ENCODE measurements at places on chromosomes 1 and 21.
A peak's percentile ranks its signal among the peaks of the same experiment; 100 is the strongest.

GRCh38 chr1:233197940-233198339, 97.6 kb downstream of the PCNX2 start:
- DNase-seq = no peak

DNA sequence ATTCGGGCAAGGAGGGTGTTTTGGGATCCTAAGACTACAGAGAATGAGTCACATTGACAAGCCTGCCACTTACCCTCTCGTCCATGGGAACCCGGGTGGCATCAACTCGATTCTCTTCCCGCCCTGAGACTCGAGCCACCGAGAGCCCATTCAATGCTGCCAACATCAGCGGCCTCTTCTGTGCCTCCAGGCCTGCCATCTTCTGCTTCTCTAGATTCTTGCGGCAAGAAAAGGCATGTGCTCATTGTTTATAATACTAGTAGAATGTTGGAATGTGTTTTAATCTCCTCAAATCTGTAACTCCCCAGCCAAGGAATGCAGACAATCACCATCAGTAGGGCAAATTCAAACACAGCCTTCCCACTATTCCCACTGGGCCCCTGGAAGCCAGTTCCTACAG, 96.9 kb downstream of the SMYD2 start:
- no peak for DNase-seq

DNA sequence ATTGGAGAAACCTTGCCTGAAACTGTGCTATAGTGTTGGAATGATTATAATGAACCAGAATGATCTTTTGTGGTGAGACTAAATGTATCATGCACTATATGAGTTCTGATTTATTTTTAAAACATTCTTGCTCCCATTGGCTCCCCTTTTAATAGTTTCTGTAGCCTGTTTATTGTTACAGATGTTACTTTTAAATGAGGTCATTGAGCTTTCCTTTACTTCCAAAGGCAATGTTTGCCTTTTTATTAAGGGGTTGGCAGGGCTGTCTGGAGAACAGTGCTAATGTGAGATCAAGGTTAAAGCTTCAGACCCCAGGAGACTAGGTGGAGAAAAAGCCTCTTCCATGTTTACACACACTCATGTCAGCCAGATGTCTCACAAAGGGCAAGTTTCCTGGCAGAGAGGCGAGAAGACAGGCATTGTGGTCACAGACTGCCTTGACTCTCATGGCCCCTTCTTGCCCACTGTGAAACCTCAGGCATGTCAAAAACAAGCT, 120.6 kb upstream of the RAVER2 start:
- DNase-seq = peak; percentile 2

GRCh38 chr1:190144650-190145049, 333.0 kb downstream of the BRINP3 start:
- DNase-seq = no peak

DNA sequence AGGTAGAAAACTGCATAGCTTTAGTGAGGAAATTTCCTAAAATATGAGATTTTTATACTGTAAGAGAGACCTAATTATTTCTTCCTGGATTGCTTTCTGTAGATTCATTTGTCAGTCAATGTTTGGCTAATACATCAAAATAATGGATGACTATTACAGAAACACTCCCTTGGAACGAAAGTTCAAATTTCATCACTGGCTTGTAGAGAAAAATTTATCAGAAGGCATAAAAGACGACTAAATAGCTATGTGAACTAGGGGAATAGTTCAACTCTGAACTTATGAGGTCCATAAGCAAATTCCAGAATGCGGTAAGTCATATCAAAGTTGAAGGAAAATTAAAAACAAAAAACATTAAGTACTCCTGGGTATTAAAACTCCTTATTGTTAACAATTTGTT, 36.0 kb downstream of the WNT2B start:
- DNase-seq = no peak

DNA sequence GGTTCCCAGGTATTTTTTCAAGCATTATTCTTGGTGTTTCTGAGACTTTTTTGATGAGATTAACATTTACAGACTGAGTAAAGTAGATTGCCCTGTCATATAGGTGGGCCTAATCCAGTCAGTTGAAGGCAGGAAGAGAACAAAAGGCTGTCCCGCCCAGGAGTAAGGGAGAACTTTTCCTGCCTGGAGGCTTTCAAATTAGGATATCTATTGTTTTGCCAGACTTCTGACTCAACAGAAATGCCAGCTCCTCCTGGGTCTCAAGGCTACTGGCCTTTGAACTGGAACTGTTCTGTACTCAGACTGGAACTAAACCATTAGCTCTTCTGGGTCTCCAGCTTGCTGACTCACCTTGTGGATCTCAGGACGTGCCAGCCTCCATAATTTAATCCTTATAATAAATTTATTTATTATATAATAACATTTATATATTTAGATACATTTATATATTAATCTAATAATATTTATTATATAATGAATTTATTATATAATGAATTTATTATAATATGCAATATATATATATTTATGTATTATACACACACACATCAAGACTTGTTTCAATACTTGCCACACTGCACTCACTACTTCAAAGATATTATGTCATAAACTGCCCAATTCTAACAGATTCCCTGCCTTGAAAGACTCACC, 510.8 kb upstream of the B3GALT2 start:
- no peak for DNase-seq

- no peak for DNase-seq
These were observed 832 bp downstream of the MRPL20 start for GRCh38 chr1:1406101-1406820.

DNA sequence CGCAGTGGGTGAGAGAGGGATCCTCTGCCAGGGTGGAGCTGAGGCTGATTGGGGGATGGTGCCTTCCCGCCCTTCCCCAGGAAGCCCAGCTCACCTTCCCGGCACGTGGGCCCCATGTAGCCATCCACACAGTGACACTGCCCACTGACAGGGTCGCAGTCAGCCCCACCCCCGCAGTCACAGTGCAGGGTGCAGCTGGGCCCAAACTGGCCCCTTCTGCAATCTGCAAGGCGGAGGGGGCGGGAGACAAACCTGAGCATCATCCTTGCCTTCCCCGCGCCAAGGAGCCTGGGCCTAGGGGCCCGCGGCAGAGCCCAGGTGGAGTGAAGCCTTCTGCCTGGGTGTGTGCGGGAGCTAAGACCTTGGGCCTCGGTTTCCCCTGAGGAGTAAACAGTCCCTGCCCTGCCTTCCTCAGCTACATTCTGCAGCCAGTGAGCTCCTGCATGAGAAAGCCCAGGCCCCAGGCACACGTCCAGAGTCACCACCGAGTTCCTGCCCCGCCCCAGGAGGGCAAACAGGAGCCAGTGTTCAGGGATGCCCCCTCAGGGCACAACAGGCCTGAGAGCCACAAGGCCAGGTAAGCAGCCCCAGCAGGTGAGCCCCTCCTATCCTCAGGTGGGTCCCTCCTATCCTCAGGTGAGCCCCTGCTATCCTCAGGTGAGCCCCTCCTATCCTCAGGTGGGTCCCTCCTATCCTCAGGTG, 38.2 kb downstream of the ARHGEF16 start:
- DNase-seq = no peak

- peak; percentile 98 for DNase-seq
These were observed at the start of the genes ZBED6 and ZC3H11A for GRCh38 chr1:203795441-203796235. ZBED6 (plus strand) TSS chr1:203795623; CDS start chr1:203797523, 1,900 bp downstream. ZC3H11A (plus strand) TSS chr1:203795623; CDS start chr1:203817071, 21,448 bp downstream.

- DNase-seq = no peak
These were observed 411.6 kb downstream of the SMYD3 start for GRCh38 chr1:246095443-246095842.

DNA sequence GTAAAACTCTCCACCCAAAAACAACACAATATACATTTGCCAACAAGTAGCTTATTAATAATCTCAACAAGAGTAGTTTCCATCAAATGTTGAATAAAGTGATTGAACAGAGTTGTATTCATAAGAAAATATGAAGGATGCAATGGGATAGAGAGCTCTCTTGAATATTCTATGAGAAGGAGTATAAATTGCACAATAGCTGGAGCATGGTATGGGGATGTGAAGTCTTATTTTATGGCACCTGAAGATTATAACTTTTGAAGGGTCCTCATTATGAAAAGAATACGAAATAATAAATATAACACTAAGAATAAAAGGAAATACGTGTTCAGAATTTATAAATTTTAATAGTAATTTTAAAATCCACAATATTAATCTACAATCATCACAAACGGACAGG, 1415.1 kb downstream of the KCNT2 start:
- no peak for DNase-seq

GRCh38 chr1:55215194-55216021, at the start of gene USP24:
USP24 (minus strand) TSS chr1:55215364; CDS start chr1:55215113, 251 bp downstream.
- DNase-seq = peak; percentile 57

GRCh38 chr1:109148987-109149561, 35.2 kb downstream of the ELAPOR1 start:
- no peak for DNase-seq

DNA sequence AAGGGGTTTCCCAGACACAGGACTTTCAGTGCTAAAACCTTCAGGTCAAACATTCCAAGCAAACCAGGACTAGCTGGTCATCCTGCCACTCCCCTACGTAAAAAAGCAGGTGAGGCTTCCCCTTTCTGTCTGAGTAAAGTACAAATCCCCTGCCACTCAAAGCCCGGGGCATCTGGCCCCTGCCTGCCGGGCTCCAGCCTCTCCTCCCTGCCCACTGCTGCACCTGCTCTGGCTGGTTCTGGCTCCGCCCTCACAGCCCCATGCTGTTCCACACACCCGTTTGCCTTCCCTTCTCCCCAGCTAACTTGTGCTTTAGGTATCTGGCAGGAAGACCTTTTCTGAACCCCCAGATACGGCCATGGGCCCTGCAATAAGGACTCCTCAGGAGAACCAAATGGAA, 23.3 kb upstream of the S100A7 start:
- DNase-seq = no peak

DNA sequence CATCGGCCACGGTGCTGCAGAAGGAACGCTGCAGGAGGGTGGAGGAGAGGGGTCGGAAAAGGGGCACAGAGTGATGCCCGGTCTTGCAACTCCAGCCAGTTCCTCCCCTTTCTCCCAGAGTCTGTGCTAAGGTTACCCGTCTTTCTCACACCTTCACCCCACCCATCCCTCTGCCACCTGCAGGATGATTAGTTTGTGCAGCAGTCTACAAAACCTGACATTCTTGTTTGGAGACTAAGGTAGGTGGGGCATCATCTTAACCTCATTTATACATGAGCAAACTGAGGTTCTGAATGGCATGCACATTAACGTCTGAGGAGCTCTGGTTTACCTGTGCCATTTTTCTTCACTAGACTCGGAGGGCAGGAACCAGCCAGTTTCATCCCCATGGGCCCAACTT, 232.3 kb downstream of the GRIK3 start:
- no peak for DNase-seq

GRCh38 chr1:28933277-28933676, 18.9 kb downstream of the EPB41 start:
- DNase-seq = no peak

GRCh38 chr1:69195136-69195535, 372.6 kb upstream of the LRRC7 start:
- DNase-seq = no peak

DNA sequence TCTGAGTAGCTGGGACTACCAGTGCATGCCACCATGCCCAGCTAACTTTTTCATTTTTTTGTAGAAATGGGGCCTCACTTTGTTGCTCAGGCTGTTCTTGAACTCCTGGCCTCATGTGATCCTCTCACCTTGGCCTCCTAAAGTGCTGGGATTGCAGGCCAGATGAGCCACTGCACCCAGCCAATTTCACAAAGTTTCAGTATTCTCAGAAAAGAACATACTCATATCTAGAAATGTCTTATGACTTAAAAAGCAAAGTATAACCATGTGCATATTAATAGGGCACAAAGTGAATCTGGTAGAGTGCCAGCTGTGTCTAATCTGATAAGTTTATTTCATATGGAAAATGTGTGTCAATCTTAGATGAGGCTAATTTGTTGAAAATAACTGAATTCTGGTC, 87.5 kb upstream of the CACYBP start:
- no peak for DNase-seq

GRCh38 chr21:45638707-45639106, 4.8 kb upstream of the PCBP3 start:
- DNase-seq = no peak

GRCh38 chr1:9181990-9182783, 52.4 kb upstream of the H6PD start:
- DNase-seq = no peak

DNA sequence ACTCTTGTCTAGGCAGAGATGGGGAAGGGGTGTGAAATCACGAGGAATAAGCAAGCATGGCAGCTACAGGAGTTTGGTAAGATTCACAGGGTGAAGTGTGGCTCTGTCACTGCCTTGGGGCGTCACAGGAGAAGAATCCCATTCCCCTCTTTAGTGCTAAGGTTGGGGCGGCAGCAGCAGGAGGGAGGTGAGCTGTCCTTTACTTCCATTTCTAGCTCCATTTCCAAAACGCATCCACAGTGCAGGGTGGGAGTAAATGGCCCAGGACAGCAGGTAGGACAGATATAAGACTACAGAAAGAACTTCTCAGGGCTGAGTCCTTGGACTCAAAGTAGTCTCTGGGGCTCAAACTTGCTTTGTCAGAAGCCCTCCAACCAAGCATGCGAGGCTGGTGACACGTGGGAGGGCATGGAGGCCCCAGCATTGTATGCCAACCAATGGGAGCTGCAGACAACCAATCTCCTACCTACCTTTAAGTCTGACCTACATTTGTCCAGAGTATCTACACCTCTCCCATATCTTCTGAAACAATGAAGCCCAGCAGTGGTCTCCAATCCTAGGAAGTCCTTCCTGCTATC, 8.5 kb downstream of the MEF2D start:
- DNase-seq = no peak

GRCh38 chr1:94093996-94094395, 27.0 kb downstream of the ABCA4 start:
- no peak for DNase-seq

DNA sequence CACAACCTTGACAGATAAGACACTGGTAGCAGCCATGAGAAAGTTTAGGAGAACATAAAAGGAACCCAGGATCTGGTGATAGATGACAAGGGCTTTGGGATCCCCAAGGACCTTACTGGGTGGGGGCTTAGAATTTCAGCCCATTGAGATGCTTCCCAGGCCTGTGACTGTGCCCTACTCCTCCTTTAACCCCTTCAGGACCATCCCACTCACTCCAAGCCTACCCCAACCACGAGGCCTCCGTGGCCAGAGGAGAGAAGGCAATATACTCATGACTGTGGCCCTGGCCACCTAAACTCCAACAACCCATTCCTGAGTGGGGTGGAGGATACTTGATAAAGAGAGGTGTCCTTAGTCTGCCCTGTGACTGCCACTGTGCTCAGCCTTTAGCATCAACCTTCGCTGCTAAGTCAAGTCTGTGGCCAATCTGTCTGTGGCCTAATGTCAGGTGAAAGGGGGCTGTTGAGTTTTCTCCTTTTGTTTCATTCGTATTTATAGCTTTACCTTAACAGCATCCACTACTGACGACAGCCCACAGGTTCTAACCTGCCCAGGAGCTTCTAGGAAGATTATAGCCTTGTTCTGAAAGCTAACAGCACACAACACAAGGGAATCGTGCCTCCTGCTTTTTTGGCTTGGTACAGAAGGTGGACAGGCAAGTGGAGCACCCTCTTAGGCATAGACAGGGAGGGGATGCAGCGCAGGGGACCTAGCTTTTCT, 16.9 kb upstream of the BCAR3 start:
- no peak for DNase-seq

All from NCI-H1694 treated with DMSO at 0.1 percent for 48 hours (cell line).